ENCODE measurements at places on chromosomes 5 and 9.

DNA sequence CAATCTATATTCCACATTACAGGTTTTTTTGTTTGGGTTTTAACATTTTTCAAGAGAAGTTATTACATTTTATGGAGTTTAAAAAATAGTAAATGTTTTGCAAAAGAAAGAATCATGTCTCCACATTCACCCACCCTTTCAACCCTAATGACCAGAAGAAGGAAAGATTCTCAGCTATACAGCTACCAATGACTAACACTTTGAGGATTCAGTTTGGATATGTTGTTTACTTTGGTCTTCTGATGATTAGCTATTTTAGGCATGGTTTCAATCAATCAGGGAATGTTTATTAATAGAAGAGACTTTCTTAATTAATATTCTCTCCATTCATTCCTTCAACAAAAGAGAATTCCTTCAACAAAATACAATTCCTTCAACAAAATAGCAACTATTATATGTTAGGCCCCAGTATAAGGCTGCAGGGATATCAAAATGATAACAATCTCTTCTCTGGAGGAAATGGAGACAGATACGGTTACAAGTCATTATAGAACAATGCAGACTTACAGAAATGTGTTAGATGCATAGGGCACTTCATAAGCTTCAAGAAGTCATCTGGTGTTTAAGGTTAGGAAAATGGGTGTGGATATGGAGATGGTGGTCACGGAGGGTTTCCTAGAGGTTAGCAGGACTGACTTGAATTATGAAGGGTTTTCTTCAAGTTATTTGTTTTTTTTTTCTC lies 9.3 kb upstream of the NR3C1 start:
- DNase-seq: no peak

DNA sequence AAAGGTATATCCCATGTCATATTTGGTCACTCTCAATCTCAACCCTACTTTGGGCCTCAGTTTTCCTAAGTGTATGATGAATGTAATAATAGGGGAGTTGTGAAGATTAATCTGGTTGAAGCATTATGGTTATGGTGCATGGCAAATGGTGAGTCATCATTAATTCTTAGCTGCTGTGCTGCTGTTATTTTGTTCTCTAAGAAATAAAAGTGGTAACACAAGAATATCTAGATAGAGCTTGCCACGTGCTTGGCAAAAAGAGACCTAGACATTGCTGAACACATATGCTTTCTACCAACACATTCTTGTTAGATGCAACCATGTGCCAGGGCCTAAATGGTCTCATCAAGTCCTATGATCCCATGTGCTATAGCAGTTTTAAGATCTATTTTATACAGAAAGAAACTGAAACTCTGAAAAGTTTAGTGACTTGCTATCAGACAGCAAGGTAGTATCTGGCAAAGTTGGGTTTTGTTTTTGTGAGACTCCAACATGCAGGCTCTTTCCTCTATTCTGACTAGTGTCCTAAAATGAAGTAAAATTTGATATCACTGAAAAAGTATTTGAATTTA lies 699.9 kb upstream of the MEF2C start:
- DNase-seq: no peak

DNA sequence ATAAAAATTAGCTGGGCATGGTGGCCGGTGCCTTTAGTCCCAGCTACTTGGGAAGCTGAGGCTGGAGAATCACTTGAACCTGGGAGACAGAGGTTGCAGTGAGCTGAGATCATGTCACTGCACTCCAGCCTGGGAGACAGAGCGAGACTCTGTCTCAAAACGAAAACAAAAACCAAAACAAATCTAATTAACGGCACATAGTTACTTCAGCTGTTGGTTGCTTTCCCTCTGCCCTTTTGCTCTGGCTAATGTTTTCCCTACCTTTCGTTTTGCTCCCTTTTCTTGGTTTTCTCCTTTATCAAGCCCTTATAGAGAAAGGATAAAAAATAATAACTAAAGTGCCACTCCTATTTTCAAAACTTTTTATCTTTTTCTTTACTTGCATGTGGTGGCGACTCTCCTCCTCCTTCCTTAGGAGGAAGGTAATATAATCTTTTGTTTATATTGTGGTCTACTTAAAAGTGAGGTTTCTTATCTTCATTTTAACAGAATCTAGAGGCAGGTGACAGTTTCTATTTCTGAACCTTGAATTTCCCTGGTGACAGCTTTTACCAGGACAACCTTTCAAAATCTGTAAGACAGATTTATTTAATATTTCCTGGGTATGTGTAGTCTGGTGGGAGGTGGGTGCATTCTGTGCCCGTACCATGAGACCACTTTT lies 125.4 kb downstream of the ARHGEF28 start:
- no peak for DNase-seq

DNA sequence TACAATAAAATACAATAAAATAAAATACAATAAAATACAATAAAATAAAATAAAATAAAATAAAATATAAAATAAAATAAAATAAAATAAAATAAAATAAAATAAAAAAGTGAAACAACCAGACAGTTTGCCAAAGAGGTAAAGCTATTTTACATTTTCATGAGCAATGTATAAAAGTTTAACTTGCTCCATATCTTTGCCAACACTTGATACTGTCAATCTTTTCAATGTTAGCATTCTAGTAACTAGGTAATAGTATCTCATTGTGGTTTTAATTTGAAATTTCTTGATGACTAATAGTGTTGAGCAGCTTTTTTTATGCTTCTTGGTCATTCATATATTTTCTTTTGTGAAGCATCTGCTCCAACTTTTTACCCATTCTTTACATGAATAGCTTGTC lies 17.3 kb downstream of the TTC33 start:
- DNase-seq: no peak

DNA sequence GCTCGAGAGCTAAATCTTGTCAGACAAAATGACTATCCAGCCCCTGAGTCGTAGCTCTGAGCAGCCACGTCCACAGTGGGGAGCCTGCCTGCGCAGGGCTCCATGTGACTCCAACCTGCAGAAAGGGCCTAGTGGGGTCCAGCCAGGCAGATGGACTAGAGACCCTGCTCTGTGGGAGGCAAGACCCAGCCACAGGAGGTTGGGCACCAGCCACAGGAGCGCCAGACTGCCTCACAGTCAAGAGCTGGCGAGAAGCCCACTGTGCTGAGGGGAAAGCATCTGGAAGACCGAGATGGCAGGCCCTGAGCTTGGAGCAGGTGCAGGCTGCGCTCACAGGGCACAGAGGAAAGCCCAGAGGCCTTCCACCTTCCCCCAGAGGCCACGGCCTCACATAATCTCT lies 61.4 kb downstream of the C5orf15 start:
- no peak for DNase-seq

DNA sequence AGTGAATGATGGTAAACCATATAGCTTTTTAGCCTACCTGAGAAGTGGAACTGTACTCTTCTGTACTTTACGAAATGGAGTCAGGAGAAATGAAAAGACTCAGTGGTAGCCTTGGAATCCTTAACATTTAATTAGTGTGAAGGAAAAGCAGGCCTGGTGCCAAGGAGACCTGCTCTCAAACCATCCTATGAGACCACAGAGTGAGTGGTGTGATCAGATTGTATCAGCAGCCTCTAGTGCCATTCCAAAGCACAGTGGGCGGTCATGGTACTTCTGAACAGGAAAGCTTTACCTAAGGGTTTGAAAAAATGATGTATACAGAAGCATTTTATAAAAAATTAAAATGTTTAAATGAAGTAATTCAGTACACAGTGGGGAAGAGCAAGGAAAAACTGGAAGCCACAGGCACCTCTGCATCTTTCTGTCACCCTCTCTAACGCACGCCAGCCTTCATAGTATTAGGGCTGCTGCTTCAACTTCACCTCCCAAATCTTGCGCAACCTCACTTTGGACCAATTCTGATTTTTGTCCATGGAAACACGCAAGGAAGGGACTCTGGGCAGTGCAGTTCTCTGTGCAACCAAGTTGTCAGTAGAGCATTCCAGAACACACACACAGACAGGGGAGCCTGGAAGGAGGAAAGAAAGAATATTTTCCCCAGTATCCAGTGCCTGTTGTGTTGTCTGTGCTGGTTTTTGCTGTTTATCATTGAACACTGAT lies 203.7 kb downstream of the SH3GL2 start:
- no peak for DNase-seq

GRCh38 chr5:40479939-40480338 lies 199.8 kb upstream of the PTGER4 start:
- no peak for DNase-seq

GRCh38 chr5:134659456-134659855 lies 10.9 kb downstream of the SEC24A start:
- no peak for DNase-seq

DNA sequence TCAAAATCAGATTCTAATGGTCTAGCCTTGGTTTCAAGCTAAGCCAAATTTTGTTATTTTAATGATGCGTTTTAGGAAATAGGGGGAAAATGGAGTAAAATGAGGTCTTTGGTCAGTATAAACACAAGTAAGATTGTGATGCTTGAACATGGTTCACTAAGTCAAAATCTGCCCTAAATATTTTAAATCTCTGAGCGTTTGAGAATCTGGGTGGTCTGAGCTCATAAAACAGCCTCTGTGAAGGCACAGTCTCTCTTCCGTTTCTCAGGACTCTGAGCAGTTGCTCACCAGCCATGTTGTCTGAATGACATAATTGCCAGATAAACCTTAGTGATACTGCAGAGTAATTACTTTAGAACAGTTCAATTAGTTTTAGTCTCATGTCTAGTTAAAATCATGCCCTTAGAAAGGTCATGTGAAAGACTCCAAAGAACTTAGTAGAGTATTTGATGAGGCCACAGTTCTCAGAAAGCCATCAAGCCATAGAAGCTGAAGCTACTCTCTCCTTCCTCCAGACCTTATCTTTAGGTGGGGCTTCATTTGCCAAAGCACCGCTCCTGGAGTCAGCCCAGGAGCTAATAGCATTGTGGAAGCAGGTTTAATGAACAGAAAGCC lies 257.1 kb upstream of the MAP3K1 start:
- DNase-seq: no peak
